ENCODE measurements at places on chromosomes 1 and 21. TPM values are rescaled to one million over a fixed set of nuclear protein-coding genes. Genes with fewer than 3 reads are reported as not detected.

- no peaks in the 10 kb centered on the region for H3K36me3 ChIP-seq
- no peak overlapping the region for H3K4me3 ChIP-seq
- H3K27me3 ChIP-seq: peaks cover 41% of the 10 kb centered on the region
- DNase-seq: no peak
These were observed 1.4 kb upstream of the TNFRSF1B start for GRCh38 chr1:12165342-12165741.

DNA sequence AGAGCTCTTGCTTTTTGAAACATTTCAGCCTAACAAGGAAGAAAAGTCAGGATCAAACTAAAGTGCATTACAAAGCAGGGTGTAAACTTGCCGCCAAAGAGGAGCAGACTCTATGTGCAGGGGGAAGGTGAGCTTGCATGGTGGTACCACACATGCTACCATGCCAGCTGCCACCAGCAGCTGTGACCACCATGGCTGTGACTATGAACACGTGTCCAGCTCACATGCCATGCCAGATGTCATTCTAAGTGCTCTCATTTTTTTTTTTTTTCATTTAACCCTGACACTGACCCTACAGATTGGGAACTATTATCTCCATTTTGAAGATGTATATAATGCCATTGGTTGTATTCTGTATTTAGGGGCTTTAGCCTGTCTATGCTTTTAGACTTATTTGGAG is 79.0 kb downstream of the PCP4 start:
- no peak for DNase-seq
- H3K27ac ChIP-seq: no peak overlapping the region
- peaks cover under 1% of the 10 kb centered on the region for H3K4me1 ChIP-seq
- no peaks in the 10 kb centered on the region for H3K27me3 ChIP-seq
- H3K36me3 ChIP-seq: no peaks in the 10 kb centered on the region

The CFHR3 gene
- 0.20 TPM for polyA plus RNA-seq

The GCSAML gene
- polyA plus RNA-seq: not detected

- no peaks in the 10 kb centered on the region for H3K27me3 ChIP-seq
- H3K27ac ChIP-seq: no peak overlapping the region
- no peaks in the 10 kb centered on the region for H3K36me3 ChIP-seq
- no peak for DNase-seq
These were observed 82.5 kb upstream of the ZNF648 start for GRCh38 chr1:182143825-182144645.
